Activated naive CD4-positive, alpha-beta T cell treated with anti-CD3 and anti-CD28 coated beads, Interleukin-2, amount 50 U/mL, for 72 hours (primary cell): ENCODE measurements at places on chromosomes 3 and 15. TPM values are rescaled to one million over a fixed set of nuclear protein-coding genes. Genes with fewer than 3 reads are reported as not detected.

NRROS gene
- total RNA-seq, result 27.7 TPM

LRRC31 gene
- not detected for total RNA-seq

ZMYND10 gene
- total RNA-seq, result 4.1 TPM

DNA sequence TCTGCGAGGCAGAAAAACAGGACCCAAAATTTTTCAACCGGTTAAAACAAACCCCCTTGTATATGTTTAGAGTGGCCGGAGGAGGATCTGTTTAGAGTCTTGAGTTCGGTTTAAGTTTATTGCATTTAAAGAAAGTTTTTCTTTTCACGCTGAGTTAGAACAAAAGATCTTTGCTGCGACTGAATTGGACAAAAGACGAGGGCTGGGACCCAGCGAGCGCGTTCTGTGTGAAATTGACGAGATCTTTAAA is 9.8 kb downstream of the NR2F2 start:
- DNase-seq, result no peak

DNA sequence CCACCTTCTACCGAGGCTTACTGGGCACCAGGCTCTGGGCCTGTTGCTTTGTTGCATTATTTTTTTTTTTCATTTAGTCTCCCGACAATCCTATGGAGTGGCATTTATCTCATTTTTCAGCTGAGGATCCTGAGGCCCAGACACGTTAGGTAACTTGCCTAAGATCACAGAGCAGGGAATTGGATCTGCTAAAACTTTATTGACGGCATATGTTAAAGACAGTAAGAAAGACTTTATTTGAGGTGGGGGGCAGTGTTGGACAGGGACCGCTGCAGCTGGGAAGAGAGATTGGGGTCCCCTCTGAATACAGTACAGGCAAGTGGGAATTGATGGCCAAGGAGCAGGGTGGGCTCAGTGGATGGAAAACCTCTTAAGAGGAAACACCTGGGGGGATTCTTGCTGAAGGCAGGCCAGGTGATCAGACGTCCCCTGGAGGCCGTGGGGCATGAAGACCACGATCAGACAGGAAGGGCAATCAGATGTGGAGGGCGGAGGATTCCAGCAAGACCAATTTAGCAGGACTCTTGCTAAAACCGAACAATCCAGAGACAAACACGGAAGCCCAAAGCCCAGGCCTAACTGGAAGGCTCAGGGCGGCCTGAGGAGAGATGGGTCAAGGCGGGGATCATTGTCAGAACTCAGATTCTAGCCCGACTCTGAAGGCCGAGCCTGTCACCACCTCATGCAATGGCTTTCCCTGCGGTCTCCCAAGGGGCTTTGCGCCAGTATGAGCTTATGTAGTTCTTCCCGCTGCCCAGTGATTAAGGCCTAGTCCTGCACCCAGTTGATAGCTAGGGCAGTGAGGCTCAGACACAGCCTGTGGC is 53.7 kb downstream of the RGMA start:
- no peak for DNase-seq

DNA sequence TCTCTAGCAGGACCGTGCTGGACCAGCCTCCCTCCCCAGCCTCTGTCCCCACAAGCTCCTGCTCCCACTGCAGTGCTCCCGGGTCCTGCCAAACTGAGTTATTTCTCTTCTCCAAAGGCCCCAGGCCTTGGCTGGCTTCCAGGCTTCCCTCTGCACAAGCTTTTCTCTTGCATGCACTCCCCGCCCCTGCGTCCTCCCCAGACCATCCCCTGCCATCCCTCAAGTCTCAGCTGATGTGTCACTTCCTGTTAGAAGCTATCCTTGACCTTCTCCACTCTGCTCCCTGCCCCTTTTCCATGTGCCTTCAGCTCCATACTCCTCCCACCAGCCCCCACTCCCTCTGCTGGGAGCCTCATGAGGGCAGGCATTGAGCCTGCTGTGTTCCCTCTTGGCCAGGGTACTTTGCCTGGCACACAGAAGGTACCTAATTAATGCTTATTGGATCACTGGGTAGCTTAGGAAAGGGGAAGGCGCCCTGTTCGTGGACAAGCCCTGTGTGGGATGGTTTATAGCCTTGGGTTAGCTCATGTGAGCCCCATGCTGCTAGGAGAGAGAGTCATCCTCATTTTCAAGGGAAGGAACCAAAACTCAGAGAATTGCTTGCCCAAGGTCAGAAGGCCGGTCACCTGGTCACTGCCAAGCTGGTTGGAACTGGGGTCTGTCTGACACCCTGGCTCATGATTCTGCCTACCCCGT is 56.4 kb downstream of the FEM1B start:
- no peak for DNase-seq
